Stimulated activated CD8-positive, alpha-beta memory T cell treated with anti-CD3 and anti-CD28 coated beads, Interleukin-4, amount 100 ng/mL, for 4 hours (primary cell): ENCODE measurements at places on chromosomes 5 and 9.

DNA sequence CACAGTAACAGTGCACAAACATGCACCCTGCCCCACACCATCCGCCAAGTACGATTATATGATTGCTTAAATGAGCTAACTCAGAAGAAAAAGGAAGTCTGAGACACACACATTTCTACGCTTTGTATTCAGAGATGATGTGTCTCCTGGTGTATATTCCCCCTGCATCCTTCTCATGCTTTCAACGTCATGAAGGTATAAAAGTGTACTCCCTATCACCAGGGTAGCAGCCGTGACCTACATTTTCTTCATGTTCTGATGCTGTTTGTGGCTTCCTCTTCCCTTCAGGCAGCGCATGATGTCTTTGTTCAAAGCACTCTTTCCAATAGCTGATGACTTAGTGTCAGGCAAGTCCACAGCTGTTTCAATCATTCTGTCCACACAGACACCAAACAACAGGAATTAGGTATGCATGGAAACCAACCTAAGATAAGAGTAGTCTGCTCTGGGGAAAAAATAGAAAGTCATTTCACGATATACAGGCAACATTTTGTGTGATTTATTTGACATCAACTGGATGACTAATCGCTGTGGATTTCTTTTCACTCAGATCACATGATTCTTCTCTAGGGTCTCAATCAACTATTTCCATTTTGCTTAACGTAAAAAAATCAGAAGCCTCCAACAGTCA, 269.4 kb upstream of the PTGER4 start:
- DNase-seq, result no peak

DNA sequence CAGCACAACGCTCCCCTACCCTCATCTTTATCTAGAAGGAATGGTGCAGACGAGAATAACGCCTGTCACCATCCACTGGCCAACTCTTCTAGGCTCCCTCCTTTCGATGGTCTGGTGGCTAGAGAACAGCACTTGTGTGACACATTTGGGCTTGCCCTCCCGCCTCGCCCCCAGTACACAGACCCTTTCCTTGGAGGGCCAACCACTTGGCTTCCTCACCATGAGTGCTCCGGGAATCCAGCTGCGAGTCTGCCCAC, 1.4 kb downstream of the GNAQ start:
- DNase-seq, result no peak

GRCh38 chr5:10595672-10596309, 31.9 kb downstream of the ANKRD33B start:
- DNase-seq, result no peak

DNA sequence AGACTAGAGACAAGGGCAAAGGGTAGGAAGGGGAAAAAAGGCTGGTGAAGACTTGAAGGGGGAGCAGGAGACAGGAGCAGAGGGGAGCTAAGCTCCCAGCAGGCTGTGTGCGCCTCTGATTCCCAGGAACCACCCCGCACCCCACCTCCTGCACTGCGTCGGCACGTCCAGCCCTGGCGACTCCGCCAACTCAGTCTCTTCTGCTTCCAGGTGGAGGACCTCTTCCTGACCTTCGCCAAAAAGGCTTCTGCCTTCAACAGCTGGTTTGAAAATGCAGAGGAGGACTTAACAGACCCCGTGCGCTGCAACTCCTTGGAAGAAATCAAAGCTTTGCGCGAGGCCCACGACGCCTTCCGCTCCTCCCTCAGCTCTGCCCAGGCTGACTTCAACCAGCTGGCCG, 30.5 kb downstream of the DYNC2I2 start:
- no peak for DNase-seq

DNA sequence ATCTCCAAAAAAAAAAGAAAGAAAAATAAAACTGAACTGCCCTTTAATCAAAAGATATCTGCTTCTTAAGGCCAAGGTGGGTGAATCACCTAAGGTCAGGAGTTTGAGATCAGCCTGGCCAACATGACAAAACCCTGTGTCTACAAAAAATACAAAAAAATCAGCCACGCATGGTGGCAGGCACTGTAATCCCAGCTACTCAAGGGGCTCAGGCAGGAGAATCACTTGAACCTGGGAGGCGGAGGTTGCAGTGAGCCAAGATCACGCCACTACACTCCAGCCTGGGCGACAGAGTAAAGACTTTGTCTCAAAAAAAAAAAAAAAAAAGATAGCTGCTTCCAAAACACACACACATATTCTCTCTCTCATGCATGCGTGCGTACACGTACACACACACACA, 17.8 kb downstream of the SCAI start:
- no peak for DNase-seq

DNA sequence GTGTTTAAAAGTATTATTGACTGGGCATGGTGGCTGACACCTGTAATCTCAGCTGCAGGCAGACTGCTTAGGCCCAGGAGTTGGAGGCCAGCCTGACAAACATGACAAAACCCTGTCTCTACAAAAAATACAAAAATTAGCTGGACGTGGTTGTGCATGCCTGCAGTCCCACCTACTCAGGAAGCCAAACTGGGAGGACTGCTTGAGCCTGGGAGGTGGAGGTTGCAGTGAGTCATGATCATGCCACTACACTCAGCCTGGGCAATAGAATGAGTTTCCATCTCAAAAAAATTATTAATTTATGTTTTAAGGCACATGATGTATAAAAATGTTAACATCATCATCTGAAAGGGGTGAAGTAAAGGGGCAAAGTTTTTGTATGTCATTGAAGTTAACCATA, 49.7 kb upstream of the FNIP1 start:
- no peak for DNase-seq

GRCh38 chr9:127123064-127123890, 842 bp upstream of the ANGPTL2 start:
- no peak for DNase-seq
